NCI-H1417 treated with DMSO at 0.1 percent for 48 hours (cell line): ENCODE measurements at places on chromosomes 1 and 21.

DNA sequence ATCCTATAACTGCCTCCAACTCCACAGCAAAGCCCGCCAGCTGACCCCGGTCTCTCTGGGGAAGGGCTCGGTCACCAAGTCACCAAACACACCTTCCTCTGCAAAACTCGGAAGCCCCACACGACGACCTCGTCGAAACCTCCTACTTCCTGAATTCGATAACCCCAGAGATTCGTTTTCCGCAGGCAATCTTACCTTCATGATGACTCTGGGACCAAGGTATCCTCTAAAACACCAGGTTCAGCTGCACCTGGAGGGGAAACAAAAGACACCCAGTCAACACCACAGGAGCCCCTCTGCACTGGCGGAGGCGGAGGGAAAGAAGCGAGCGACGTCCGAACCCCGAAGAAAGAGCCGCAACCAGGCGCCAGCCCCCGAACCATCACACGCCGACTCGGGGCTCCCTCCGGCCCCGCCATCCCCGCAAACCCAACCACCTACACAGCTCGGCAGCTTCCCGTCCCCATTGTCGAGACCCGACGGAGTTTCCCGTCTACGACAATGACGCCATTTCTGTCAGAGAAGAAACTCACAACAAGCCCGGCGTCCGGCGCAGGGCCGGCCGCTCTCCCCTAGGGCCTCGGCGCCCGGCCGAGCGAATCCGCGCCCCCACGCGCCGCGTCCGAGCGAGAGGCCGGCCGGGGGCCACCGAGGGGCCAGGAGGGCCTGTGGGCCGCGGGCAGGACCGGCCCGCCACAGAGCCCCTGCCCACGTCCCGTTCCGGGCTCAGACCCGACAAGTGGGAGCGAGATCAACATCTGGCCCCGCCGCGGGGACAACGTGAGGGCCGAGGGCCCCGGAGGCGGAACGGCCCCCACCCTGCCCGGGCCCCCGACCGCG lies 1.0 kb downstream of the ARID4B start:
- no peak for DNase-seq

- DNase-seq = no peak
Observed at GRCh38 chr1:184221087-184221486, 165.7 kb upstream of the C1orf21 start.

DNA sequence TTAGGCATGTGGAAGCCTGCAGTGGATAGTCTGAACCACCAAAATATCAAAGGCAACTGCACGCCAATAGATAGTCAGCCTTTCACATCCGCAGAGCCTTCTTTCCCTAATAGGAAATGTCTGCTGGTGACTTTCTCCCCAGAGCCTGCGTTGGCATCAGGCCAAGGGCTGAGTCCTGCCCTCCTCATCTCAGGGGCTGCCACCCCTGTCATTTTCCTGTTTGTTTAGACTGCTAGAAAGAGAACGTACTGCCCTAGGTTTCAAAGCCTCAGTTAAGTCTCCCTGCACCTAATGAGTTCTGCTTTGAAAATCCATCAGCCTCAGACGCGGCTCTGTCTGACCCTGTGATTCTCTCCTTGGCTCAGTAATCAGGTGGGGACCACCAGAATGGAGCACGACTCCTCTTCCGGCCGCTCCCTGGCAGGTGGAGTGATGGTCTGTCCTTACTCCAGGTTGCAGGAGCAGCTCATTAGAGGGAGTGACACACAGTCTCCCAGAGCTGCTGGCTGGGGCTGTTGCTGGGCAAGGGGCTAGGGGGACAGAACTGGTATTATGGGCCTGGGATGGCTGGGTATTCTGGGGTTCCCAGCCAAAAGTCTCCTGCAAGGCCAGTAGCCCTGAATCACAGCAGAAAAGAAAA lies 27.3 kb downstream of the STUM start:
- DNase-seq = peak; percentile 12

GRCh38 chr1:100001462-100001861 lies 31.7 kb downstream of the SLC35A3 start:
- DNase-seq = no peak
